Lower lobe of right lung (tissue), 2 donors: ENCODE measurements at places on chromosomes 5 and 9.

DNA sequence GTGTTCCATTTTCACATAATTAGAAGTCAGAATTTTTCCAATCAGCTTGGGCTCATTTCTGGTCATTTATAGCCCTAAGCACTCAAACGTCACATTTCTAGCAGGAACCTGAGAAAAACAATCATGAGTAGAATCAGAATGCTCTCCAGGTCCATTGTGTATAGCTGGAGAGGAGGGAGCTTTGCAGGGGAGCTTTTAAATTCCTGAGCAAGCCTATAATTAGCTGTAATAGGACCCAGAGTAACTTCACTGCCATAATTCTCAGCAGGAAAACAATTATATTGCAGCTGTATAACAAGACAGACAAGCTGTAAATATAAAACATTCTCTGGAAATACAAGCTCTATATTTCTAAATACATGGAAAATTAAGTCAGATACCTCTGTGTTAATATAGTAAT is 637.6 kb upstream of the SGCD start:
- H3K27ac ChIP-seq = no peak overlapping the region
- no peak for DNase-seq
- H3K27me3 ChIP-seq = no peaks in the 10 kb centered on the region

DNA sequence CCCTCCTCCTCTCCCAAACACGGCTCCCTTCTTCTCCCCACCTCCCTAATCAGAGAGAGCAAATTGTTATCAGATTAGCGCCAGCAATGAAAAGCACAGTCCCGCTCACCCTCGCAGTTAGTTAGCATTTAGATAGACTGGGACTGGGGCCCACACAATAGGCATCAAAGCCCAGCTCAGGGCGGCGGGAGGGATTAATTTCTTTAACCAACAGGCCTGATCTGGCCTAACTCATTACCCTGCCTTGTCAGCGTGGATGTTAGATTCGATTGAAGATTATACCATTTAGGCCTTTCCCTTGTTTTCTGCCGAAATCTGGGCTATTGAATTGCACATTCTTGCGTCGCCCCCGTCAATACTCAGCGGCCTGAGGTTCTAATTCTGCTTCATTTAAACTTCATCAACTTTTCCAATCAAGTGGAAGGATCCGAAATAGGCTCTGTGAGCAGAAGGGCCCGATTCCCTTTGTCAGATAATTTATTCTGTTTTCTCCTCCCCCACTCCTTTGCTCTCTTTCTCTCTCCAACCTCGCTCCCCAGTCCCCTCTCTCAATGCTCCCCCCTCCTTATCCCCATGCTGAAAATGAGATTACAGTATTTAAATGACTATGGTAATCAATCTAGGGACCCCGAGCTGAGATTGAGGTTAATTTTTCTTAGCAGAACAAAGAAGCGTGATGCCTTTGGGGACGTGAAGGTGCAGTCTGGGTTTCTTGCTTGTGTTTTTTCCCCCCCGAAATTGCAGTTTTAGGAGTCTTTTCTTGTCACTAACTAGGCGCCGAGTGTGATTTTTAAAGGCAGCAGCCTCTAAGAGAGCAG is 15.1 kb downstream of the CFAP77 start:
- peaks cover 54% of the 10 kb centered on the region for H3K27me3 ChIP-seq
- H3K36me3 ChIP-seq = no peaks in the 10 kb centered on the region
- H3K4me3 ChIP-seq = no peak overlapping the region
- H3K27ac ChIP-seq = no peak overlapping the region
- H3K4me1 ChIP-seq = no peaks in the 10 kb centered on the region
- DNase-seq = no peak

DNA sequence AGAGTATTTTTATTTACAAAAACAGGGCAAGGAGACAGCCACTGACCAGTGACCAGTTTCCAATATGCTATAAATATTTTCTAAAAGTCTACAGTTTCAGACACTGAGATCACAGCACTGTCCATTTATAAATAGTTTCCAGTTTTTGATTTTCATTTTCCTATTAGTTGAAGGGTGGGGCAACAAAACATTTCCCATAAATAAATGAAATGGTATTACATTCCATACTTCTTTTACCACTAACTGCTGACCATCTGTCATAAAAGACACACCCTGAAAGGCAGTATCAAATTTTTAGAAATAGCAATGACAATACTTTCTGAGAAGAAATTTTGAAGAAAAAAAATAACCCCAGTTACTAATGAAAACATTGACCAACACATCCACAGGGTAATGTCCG is 126.7 kb downstream of the ARSB start:
- no peak for DNase-seq
- H3K4me3 ChIP-seq = no peak overlapping the region
- no peaks in the 10 kb centered on the region for H3K4me1 ChIP-seq
- no peaks in the 10 kb centered on the region for H3K36me3 ChIP-seq
- H3K27me3 ChIP-seq = no peaks in the 10 kb centered on the region
- no peak overlapping the region for H3K27ac ChIP-seq

DNA sequence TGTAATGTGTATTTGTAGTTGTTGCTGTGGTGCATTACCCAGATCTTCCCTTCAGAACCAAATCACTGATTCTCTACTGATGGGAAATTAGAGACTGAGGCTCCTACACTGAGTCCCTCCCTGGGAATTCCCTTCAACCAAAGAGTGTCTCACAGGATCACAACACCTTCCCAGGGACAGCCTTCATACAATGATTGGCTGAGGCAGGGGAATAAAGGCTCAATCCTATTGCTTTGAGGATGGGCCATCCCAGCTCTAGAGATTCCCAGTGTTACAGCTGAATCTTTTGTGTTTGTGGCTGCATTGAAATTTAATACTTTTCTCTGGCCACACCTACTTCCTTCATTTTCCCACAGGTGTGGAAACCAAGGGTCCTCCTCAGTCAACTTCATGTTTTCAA is 96.4 kb upstream of the ELL2 start:
- DNase-seq = no peak
- H3K4me3 ChIP-seq = no peak overlapping the region
- H3K27ac ChIP-seq = no peak overlapping the region

DNA sequence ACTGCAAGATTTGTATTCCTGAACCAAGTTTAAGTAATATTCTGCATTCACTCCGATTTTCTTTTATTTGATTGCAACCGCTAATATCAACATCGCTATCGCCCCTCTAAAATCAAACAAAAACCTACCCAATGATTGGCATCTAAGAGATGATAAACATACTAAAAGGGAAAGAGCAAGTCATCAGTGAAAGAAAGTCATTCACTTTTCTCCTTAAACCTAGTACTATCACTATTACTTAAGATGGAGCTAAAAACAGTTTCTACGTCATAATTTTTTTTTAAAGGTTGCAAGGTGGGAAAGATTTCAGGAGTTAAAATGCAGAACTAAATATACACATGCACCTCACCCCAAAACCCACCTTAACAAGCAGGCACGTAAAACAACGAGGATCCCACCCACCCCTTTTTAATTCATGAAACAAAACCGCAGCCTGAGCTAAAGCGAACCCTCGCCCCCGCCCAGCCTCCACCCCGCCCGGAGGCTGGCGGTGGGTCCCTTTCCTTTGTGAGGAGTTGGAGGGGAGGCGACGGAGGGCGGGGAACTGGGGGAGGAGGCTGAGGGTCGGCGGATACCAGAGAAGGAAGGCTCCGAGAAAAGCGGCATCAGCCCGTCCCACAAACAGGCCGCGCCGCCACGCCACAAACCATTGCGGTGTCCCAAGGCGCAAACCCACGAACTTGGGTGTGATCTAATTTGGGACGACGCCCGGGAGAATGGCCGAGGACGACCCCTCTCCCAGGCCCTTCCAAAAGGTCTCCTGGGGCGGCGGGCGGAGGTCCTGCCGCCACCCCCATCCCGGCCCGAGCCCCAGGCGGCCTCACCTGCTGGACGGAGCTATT is 861 bp downstream of the UBQLN1 start:
- H3K27me3 ChIP-seq = no peaks in the 10 kb centered on the region
- DNase-seq = peak; percentile 63
- H3K4me3 ChIP-seq = peak overlapping the region; percentile 98
- peak overlapping the region; percentile 100 for H3K27ac ChIP-seq
- no peaks in the 10 kb centered on the region for H3K36me3 ChIP-seq
